ENCODE measurements at places on chromosomes 5 and 9. TPM values are rescaled to one million over a fixed set of nuclear protein-coding genes. Genes with fewer than 3 reads are reported as not detected.

GRIN3A gene
- total RNA-seq = not detected

SAPCD2 gene
- 29.8 TPM for total RNA-seq

DNA sequence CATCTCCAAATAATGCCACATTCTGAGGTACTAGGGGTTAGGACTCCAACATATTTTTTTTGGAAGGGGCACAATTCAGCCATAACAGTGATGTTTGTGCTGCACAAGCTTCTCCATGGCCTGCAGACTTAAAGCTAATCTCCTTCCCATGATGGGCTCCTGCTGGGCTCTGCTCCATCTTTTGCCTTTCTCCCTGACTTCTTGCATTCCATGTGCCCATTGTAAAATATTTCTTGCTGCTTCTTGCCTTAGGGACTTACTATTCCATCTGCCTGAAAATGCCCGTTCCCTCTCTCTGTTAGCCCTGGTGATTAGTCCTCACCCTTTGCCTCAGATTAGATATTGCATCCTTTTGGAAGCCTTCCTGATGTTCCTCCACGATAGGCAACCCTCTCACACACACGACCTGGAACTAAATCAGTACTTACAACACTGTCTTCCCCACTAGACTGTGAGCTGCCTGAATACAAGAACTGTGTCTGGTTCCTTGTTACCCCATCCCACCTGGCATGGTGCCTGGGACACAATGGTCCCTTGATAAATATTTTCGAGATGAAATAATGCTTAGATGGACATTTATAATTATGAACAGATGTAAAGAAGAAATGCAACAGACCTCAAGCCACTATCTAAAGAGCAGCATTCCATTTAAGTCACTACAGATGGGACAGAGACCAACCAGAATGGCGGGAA is 33.5 kb downstream of the OR1J1 start:
- no peaks in the 10 kb centered on the region for H3K27me3 ChIP-seq
- no peak for DNase-seq
- peaks cover 8% of the 10 kb centered on the region for H3K36me3 ChIP-seq
- H3K4me1 ChIP-seq = no peaks in the 10 kb centered on the region
- H3K4me3 ChIP-seq = no peak overlapping the region

GZMA gene
- total RNA-seq = not detected

DNA sequence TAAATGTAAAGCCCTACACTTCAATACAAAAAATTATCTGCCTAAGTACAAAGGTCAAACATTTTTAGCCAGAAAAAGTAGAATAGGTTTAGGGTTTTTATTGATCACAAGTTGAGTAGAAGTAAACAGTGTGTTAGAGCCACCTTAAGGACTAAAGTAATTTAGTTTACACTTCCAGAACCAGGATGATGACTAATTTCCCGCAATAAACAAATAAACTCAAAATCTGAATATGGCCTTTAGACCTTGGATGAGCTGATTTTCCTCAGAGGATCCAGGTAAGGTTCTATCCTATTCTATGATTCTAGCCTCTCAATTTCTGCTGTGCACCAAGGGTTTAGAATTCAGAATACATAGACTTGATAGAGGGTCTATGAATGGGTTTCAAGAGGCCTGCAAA is 179.4 kb upstream of the TBCA start:
- H3K4me1 ChIP-seq = peaks cover 8% of the 10 kb centered on the region
- H3K27me3 ChIP-seq = peaks cover 35% of the 10 kb centered on the region
- H3K4me3 ChIP-seq = no peak overlapping the region

- no peaks in the 10 kb centered on the region for H3K27me3 ChIP-seq
- no peak overlapping the region for H3K4me3 ChIP-seq
- no peak overlapping the region for H3K27ac ChIP-seq
- no peaks in the 10 kb centered on the region for H3K4me1 ChIP-seq
Measured at GRCh38 chr9:134043531-134043988, 18.3 kb downstream of the BRD3OS start.

DNA sequence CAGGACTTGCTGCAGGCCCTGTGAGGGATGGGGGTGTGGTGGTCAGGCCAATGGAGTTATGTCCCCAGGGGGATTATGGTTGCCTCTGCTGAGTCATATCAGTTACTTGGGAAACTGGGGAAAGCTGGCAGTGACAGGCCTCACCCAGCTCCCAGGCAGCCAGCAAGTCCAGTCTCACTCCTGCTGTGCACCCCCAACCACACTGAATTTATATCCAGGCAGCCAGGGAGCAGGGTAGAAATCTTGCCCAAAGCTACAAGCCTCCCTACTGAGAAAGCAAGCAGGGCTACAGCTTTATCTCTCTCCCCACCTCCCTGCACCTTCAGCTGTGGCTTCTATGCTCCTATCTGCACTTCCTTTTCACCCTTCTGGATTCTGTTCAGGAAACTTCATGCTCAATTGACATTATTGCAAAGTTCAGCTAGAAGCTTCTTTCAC is 2076.0 kb upstream of the CDH9 start:
- H3K27me3 ChIP-seq = no peaks in the 10 kb centered on the region
- no peak overlapping the region for H3K4me3 ChIP-seq
- H3K27ac ChIP-seq = no peak overlapping the region
- DNase-seq = no peak
- H3K36me3 ChIP-seq = no peaks in the 10 kb centered on the region
- no peaks in the 10 kb centered on the region for H3K4me1 ChIP-seq

Measured in H9 (cell line).